Midbrain (tissue), 1 donor: ENCODE measurements at places on chromosomes 1 and 21.
A peak's percentile ranks its signal among the peaks of the same experiment; 100 is the strongest.

- no peak for DNase-seq
These were observed 35.7 kb upstream of the LIN9 start for GRCh38 chr1:226344441-226345259.

DNA sequence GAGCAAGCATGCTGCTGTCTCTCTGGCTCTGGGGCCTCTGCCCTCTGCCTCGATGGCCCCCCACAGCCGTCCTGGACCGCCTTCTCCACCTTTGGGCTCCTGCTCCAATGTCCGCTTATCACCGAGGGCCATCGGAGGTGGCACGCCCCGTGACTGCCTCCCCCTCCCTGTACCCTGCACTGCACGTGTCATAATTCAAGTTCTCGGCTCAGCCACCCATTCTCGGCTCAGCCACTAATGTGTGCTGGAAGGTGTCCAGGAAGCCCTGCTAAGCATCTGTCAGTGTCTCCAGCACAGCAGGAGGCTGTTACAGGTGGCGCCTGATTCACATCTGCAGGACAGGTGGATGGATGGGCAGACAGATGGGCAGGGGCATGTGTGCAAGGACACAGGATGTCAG, 45.5 kb downstream of the TP73 start:
- DNase-seq: no peak

DNA sequence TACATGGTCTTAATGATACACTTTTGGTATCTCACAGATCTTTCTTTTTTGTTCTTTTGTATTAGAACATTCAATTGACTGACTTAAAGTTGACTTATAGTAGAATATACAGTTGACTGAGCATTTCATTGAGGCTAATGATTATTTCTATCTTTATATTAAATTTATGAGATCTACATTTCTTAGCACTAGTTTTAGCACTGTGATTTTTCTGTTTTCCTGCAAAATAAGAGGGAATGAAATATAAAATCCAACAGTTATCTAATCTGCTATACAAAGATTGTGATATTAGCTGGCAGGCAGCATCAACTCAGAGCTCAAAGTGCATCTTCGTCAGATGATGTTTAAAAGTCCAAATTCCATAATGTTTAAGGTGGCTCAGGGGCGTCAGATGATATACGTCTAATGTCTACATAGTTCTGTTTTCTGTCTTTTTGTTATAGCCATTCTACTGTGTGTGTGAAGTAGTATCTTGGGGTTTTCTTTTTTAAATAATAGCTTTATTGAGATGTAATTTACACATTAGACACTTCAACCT, 85.4 kb downstream of the ATG4C start:
- no peak for DNase-seq

DNA sequence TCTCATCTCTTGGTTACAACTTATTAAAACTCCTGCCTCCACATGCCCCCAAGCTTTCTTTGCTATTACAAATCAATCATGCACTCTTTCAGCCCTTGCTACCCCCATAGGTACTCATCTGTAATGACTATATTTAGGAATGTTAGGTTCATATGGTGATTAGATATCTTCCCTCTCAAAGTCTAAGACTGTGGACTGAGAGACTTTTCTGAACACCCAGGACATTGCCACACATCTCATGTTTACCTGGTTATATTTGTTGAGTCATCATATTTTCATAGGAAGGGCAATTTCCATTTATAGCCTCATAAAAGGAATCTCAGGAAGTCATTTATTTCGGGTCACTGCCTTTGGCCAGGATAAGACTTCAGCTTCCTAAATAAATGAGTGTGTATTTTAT, 81.5 kb upstream of the LPGAT1 start:
- DNase-seq: no peak

DNA sequence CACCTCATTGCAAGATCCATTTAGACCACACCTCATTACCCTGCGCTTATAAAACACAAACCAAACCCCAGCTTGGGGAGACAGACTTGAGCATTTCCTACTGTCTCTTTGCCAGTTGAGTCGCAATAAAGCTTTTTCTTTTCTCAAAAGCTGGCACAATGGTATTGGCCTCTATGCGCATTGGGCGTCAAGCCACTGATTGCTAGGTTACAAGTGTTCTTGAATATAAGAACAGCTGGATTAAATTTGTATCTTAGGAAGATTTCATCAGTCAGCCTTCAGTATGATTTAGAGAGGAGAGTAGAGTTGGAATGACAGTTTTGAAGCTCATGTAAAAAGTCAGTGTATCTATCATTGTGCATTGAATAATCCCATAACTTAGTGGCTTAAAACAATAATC, 84.9 kb upstream of the RAB4A start:
- no peak for DNase-seq

- DNase-seq: peak; percentile 63
These were observed 2.3 kb upstream of the KCNC4 start for GRCh38 chr1:110207831-110208230.

DNA sequence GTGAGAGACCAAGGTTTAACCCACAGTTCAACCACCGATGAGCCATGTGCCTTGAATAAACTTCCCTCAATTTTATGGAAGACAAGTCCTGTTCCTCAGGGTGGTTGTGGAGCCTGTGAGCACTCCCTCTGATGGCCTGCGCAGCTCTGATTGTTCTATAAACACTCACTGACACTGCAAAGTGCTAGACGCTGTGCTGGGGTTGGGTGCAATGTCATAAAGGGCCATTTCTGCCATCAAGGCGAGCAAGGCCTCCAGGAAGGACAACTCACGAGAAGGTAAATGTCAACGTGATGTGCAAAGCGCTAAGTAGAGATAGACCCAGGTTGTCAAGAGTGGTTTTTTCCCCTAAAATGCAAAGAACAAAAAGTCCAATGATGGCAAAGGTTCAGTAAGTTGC, 75.7 kb upstream of the SYT6 start:
- no peak for DNase-seq

DNA sequence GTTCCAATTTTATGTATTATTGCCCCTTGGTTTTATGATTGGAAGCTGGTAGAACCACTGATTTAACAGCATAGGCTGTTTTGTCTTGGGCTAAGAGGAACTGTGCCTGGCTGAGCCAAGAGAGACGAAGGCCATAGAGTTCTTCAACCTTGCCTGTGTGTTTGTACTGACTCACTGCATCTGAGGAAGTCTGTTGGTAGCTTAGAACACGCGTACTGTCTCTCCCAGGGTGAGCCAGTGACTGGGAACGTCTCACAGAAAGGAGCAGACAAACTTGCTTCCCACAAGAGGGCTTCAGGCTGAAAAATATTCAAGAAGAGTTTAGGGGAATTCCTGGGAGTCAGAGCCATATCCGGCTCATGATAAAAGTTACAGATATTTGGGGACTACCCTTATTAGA, 14.9 kb downstream of the TMEM51 start:
- DNase-seq: no peak

DNA sequence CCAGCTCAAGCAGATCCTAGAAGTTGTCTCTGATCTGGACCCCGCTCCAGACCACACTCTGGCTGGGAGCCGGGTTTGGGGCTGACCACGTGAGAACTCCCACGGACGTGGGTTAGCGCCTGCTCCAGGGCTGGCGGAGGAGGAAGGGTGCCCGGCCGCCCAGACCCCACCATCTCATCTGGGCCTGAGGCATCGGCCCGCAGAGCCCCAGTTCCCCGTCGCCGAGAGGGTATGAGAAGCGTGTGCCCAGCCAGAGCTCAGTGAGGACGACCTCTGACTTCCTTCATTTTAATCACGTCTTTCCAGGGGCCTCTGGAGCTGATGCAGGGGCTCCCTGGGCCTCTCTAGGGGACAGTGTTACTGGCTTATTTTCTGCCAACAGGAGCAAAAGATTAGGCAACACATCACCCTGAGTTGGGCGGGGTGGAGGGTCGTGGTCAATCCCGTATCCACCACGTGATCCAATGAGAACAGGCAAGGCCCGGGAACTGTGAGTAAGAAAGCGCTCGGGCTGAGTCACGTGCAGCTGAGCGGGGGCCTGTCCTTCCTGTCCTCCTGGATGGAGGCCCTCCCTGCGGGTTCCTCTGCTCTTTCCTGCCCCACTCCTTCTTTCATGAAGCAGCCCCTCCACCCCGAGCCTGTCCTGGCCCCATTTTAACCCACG, 81.1 kb downstream of the SIK1 start:
- DNase-seq: no peak

DNA sequence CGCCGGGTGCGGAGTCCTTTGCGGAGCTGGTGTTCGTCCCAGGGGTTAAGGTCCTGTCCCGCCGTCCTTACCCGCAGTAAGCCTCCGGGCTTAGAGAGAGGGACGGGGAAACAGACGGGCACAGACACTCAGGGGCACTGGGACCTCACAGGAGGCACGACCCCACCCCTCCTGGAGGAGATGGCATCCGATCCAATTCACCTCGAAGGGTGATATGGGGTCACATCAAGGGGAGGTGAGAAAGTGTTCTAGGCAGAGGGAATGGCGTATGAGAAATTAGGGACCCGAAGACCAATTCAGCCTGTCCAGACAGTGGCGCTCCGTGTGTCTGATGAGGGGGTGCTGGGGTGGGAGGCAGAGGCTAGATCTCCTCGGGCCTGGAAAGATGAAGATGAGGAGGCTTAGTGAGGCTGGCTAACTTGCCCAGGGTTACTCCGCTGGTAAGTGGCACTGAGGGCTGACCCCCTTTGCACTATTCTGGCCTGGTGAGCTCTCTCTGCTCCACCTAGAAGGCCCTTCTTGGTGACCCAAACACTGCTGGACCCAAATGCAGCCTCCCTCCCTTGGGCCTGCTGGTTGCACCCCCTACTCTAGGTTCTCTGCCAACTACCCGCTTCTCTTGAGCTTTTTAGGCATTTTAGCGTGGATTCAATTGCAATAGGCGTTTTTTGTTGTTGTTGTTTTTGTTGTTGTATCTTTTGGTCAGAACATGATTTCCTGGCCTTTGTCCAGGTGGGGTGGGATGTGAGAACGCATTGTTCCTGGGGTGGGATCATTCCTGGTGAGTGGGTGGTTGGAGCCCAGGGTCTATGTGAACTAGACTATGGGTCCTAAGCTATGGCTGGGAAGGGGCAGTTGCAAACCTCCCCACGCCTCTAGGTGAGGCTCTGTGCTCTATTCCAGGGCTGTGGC, 12.3 kb downstream of the BTBD19 start:
- DNase-seq: no peak
